ENCODE measurements at places on chromosomes 12 and 14. TPM values are rescaled to one million over a fixed set of nuclear protein-coding genes. Genes with fewer than 3 reads are reported as not detected.

CLEC4A gene
- 2.2 TPM for total RNA-seq

RNASE7 gene
- 18.2 TPM for total RNA-seq

DPPA3 gene
- total RNA-seq, result not detected

FMNL3 gene
- 11.0 TPM for total RNA-seq

GABARAPL1 gene
- total RNA-seq, result 90.6 TPM

RASSF3 gene
- 29.5 TPM for total RNA-seq

LRP1-AS gene
- not detected for total RNA-seq

ASB2 gene
- 24.1 TPM for total RNA-seq

SP7 gene
- not detected for total RNA-seq

FAM186B gene
- not detected for total RNA-seq

Measured in vagina (tissue), 2 donors.